ENCODE measurements at places on chromosomes 3 and 15.

GRCh38 chr15:90401495-90401894 lies 13.5 kb downstream of the IQGAP1 start:
- DNase-seq = no peak

GRCh38 chr3:138935863-138936740 lies 10.8 kb downstream of the FOXL2 start:
- DNase-seq = peak; percentile 50

- DNase-seq = no peak
These were observed 115.2 kb upstream of the SLC6A11 start for GRCh38 chr3:10700821-10701220.

GRCh38 chr15:59994888-59995557 lies 9.1 kb upstream of the FOXB1 start:
- DNase-seq = no peak

- DNase-seq = no peak
These were observed 48.7 kb downstream of the ARRDC4 start for GRCh38 chr15:98009169-98009568.

Measured in activated effector memory CD4-positive, alpha-beta T cell treated with Interleukin-2 at 50 U/mL for 16 hours (primary cell).